Stimulated activated CD8-positive, alpha-beta memory T cell treated with anti-CD3 and anti-CD28 coated beads, Interleukin-15, amount 100 ng/mL, for 1 hour (primary cell): ENCODE measurements at places on chromosomes 16 and 17.

- DNase-seq = no peak
These were observed 176.6 kb upstream of the SDK2 start for GRCh38 chr17:73820686-73821448.

GRCh38 chr17:45248132-45248957 is 13.5 kb downstream of the SPATA32 start:
- peak; percentile 62 for DNase-seq

- DNase-seq = no peak
These were observed 2.4 kb upstream of the PERCC1 start for GRCh38 chr16:1428511-1428910.

GRCh38 chr17:62109378-62109902 is 44.4 kb upstream of the MED13 start:
- peak; percentile 2 for DNase-seq

- DNase-seq = no peak
These were observed 5.8 kb downstream of the RIPOR1 start for GRCh38 chr16:67534431-67534830.

DNA sequence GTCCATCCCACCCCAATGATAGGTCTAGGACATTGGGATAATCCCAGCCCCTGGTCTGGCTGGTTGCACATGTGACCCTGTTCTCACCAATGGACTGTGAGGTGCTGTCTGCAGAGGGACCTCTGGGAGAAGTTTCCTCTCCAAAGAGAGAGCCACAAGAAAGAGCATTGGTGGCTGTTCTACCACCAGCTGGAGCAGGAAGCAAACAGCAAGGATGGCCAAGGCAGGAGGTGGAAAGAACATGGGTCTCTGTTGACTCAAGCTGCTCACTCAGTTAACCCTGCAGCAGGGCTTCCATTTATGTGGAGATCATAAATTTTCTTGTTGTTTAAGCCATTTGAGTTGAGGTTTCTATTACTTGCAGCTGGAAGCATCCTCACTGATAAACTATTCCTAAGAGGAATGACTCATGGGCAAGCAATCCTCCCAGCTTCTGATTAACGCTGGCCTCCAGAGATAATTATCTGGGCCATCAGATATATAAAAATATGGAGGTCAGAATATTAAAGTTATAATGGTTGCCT is 52.6 kb downstream of the CYB5B start:
- DNase-seq = no peak

- no peak for DNase-seq
These were observed 67.5 kb downstream of the GNAO1 start for GRCh38 chr16:56258508-56259424.

DNA sequence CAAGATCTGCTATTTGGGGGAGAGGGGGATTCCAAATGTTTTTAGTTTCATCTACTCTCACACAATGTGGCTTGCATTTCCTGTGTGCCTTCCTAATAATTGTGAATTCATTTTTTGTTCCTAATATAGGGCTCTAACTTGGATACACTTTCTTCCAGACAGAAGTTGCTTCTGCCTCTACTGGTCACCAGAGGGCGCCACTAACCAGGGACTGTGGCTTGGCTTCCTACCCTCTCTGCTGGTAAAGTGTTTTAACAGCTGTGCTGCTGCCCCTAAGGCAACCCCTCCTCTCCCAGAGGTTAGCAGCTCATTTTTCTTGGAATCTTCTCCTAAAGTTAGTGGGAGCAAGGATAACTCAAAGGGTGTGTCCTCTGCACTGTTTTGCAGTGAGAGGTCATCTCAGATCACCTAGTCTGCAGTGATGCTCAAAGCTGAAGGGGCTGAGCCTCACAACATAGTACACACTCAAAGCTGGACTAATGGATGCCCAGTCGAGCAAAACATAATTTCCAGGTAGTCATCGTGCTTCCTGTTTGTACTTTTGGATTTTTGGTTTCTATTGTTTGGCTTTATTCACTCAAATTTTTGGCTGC is 5.0 kb upstream of the PRSS54 start:
- no peak for DNase-seq
